ENCODE measurements at places on chromosomes 5 and 9.
A peak's percentile ranks its signal among the peaks of the same experiment; 100 is the strongest.

DNA sequence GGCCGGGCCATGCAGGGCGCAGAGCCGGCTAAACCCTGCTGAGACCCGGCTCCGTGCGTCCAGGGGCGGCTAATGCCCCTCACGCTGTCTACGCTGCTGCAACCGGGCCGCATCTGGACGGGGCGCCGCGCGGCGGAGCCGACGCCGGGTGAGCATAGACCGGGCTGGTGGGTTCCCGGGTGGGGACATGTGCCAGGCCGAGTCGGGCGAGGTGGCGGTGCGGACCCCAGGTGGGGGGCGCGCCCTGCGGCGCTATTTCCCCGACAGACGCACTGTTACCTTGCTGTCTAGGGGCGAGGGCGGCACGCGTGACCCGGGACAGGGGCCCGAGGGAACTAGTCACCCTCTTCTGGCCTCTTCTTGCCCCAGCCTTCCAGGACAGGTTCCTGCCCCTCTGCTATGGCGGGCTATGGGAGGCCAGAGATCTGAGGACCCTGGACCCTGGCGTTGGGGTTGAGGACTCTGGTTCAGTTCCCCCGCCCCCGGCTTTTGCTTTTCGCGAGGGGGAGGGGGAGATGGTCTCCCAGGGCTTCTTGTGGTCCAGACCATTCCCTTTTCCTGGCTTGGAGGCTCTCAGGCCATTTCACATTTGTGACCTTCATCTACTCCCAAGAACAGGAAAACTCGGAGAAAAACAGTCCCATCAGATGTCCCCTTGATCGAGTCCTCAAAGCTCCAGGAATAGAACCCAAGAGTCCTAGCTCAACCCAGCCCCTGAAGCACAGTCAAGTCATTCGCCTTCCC is 536 bp downstream of the SLC27A4 start:
- DNase-seq: no peak

GRCh38 chr5:146606893-146607292 is 90.9 kb upstream of the GPR151 start:
- no peak for DNase-seq

- no peak for DNase-seq
Measured at GRCh38 chr9:12923468-12924009, 148.7 kb downstream of the LURAP1L start.

GRCh38 chr9:121640076-121640475 is 11.4 kb upstream of the DAB2IP start:
- peak; percentile 63 for DNase-seq

- DNase-seq: no peak
Measured at GRCh38 chr5:152271420-152271819, 133.7 kb downstream of the NMUR2 start.
